ENCODE measurements at places on chromosomes 4 and X.

GRCh38 chrX:100098660-100099375 is 311.3 kb downstream of the PCDH19 start:
- DNase-seq: no peak

DNA sequence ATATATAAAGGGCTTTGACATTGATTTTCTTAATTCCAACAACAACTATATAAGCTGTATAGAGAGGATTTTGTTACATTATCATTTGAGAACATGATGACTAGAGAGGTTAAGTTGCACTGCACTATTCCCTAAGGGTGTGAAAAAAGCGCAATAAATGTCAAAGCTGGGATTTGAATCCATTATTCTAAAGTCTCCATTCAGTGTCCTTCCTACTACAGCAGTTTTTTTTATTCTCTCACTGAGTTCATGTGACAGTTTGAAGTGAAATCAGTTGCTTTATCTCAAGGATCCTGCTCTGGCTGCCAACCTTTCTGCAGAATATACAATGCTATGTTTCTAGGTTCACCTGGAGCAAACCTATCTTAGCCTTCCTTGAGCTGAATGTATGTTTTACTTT is 177.5 kb downstream of the ANKRD50 start:
- DNase-seq: no peak

DNA sequence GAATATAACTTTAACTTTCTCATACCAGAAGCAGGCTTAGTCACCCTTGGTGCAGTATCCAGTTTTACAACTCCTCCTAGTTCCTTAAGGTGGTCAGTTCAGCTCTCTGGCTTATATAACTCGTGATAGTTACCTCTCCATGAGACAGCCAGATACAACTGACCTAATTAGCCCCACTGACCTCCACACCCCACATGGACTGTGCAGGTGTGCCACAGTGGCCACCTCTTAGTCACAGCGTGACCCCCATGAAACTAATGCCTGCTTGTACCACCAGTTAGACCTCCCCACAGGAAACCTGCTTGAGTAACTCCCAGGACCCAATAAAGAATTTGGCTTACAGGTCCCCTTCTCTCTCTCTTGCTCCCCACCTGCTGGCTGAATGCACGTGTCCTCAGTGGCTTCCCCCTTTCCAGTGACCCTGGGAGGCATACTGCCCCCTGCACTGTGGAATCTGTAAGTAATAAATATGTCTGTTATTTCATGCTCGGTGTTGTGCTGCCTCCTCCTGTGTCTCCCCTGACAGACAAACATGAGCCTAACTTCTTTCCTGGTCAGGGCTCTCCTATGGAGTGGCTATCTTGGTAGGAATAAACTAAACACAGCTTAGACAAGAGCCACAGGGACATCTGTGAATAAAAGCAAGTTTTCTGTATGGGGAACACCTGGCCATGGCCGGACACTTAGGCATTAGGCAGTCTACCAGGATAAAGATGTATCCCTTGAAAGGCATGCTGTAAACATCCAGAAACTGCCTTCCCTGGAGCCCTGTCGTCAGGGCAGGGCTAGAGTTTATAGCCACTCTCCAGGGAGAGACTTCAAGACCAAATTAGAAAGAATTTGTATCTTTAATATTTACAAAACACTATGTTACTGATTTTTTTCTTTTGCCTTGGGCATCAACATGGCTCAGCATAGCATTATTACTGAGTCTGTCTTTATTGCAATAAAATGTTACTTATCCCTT is 209.7 kb upstream of the BOD1L1 start:
- DNase-seq: no peak

- no peak for DNase-seq
These were observed 30.0 kb upstream of the GPR173 start for GRCh38 chrX:53018627-53019026.

DNA sequence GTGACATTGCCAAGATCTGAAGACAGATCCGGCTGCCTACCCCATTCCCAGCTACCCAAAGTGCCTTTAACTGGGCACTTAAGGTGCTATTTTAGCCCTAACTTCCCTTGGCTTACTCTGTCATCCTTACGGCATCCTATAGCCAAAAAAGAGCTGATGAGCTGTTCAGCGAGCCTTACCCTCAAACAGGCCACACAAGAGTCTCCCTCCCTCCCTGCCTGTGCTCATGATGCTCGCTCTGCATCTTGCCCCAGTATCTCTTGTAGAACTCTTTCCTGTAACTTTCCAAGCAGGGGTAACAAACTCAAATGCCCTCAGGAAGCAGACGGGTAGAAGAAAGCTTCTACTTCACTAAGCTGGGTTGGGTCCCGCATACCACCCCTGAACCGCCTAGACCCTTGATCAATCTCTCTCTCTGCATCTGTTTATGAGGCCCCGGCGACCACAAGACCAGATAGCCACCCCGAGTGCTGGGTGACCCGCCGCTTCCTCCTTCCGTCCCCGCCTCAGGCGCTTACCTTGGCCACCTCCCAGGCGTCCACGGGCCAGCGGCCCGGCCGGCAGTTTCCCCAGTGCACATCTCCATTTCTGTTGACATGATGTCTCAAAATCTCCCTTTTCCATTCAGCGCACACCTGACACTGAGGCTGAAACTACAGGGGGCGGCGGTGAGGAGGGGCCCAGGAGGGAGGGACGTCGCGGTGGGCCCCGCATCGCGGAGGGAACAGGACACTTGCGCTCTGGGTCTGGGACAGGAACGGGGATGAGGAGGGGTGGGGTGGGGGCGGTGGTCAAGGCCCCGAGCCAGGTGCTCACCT is 663 bp downstream of the CXorf38 start:
- peak; percentile 30 for DNase-seq

DNA sequence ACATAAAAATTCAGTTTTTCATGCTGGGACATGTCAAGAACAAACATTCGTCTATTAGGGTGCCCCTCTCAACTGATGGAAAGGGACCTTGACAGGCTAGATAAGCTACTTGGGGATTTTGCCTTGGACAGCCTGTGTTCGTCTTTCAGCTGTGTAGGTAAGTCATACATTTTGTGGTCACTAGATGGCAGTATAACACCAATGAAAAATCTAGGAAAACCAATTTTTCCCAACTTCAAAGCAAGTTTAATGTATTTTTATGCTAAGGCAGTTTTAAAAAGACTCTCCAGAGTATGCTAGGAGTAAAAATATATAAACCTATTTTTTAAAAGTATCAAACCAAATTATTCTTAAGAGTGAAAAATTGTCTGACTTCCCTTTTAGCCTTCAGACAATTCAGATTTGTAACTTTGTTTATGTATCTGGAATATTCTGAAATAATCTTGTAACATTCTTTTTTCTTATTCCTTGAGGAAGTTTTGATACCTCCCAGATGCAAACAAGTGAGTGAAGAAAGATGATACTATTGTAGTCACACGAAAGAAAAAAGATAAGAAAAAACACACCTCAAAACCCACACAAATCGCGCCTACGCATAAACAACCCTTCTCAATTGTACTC is 158.3 kb downstream of the CPE start:
- no peak for DNase-seq

DNA sequence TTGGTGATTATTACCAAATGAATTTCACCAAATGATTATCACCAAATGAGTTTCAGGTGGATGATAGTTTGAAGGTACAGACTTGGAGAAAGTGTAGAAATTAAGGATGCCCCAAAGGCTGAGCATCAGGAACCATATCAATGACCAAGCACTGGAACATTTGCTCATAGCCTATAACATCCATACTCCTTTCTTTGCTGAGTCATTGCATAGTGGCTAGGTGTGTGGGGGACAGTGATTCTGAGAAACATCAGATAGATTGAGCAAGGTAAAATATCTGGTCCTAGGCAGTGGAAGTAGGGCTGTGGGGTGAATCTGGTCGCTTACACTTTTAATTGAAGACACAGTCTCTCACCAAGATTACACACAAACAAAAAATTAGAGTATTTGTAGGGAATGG is 1362.5 kb upstream of the PABPC4L start:
- DNase-seq: no peak

DNA sequence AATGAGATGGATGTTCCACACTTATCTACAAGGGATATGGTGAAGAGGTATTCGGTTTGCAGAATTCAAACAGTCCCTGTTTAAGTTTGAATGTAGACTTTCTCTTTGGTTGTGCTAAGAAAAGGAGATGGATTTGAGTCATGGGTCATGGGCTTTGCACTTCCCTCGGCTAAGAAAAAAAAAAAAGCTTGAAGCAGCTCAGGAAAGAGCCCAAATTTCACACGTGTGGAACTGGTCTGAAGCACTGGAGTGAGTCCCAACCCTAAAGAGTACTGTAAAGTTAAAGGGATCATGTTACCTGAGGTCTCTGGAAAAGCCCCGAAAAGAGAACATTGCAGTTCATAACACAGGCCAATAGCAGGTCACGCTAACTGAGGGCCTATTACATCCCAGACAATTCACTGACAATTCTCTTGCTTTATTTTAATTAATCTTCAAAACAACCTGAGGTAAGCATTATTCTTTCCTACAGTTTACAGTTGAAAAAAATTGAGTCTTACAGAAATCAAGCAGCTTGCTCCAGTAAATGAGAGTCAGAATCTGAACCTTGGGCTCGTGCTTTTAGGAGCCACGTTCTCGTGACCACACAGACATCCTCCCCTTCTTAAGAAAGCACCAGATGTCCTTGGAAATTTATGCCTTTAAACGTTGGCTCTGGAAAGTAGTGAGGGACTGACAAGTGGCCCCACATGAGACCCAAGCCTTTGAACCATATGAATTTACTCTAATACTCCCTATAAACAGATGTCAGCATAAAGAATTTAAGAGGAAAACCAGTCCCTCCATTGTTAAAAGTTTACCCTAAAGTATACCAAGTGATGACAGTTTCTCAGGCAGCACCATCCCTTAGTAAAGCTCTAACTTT is 89.3 kb downstream of the MAD2L1 start:
- DNase-seq: no peak

DNA sequence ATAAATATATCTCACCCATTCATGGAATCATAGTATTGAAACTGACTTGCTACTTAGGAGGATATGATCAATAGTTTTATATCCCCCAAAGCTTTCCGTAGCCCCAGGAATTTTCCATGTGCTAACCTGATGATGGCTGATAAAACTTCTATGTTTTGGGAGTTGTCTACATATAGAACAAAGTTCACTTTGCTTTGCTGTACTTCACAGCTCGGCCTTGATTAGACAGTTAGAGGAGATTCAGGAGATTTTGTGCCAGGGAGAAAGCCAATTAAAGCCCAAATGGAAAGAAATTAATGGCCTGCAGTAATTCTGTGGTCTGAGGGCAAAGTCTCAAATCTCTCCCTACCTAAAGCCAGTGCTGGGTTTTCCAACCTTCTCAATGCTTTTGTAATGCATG is 114.9 kb upstream of the SLC34A2 start:
- no peak for DNase-seq

GRCh38 chr4:126761947-126762662 is 870.7 kb upstream of the INTU start:
- DNase-seq: no peak

DNA sequence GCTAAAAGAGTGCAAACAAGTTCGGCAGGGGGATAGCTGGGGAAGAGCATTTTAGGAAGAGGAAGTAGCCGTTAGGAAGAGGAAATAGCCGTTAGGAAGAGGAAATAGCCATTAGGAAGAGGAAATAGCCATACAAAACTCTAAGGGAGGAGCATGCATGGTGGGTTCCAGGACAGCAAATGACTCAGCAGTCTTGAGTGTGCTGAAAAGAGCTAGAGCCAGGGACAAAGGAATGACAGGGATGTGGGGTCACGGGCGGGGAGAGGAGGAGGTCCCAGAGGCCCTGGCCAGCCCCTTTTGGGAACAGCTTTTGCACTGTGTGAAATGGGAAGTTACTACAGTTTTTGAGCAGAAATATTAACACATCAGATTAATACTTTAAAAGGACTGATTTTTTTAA is 882.6 kb downstream of the TRIML1 start:
- DNase-seq: no peak

DNA sequence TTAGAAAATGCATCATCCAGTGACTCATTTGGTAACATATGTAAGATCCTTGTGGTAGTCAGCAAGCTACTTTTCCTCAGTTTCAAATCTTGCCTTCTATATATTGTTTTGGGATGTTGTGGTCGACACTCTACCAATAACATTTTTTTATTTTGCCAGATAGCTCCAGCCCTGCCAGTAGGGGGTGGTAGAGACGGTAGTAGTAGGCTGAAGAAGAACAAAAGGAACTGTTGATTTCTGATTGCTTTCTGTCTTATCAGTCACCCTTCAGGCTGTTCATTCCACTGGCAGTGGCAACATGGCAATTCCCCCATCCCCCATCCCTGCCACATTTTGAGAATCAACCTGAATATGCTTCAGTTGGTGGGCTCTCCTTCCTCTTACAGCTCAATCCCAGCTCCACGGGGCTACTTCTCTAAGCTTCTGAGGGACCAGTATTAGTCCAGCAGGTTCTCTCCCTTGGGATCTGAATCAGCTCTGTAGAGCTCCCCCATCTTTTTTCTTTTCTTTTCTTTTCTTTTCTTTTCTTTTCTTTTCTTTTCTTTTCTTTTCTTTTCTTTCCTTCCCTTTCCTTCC is 171.5 kb upstream of the VEGFC start:
- DNase-seq: peak; percentile 3

DNA sequence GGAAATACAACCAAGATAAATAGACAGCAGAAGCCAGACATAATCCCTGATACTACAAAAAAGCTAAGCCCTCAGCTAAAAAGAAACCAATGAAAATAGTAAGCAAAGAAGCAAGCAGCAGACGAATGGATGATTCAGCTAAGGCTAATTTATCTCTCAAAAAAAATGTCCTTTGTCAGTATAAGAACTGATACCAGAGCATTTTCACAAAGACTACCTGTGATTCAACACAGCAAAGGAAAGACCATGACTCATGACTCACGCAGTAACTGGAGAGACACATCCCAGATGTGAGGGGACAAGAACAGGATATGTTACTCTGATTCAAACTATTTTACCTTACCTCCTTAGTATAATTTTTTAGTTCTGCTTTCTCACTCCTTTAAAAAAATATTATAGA is 22.7 kb upstream of the TMPRSS11F start:
- no peak for DNase-seq

- DNase-seq: no peak
These were observed 331.7 kb downstream of the GPM6A start for GRCh38 chr4:175480404-175480803.

DNA sequence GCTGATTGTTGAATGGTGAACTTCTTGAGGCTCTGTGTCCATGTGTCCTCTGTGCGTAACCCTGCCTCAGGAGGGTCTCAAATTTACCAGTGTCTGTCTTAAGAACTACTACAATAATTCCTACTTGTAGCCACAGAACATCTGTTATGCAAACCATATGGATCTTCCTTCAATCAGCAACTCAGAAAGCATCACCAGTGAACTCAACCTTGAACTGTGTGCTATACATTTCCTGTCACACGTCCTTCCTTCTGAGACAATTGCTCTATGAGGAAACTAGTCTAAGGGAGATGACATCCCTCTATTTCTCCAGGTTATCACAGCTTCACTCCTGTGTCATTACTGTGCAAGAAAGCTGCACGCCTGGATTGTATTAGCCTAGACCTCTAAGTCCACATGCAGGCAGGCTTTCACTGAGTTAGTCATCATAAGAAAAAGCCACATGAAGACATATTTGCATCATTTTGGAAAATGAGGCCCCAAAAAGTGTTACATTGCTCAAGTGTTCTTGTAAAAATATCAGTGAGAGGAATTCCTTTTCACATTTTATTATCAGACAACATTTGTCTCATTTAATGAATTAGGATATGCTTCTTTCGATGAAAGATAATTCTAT is 157.8 kb downstream of the AFF2 start:
- DNase-seq: no peak

- DNase-seq: no peak
These were observed 76.3 kb upstream of the IL15 start for GRCh38 chr4:141560056-141560455.

GRCh38 chr4:6250235-6250983 is 19.2 kb upstream of the WFS1 start:
- DNase-seq: no peak

- no peak for DNase-seq
These were observed 1176.7 kb downstream of the NLGN4X start for GRCh38 chrX:5051831-5052491.

GRCh38 chr4:169309326-169309967 is 38.7 kb upstream of the SH3RF1 start:
- DNase-seq: no peak
